ENCODE measurements at places on chromosomes 12 and 14.

DNA sequence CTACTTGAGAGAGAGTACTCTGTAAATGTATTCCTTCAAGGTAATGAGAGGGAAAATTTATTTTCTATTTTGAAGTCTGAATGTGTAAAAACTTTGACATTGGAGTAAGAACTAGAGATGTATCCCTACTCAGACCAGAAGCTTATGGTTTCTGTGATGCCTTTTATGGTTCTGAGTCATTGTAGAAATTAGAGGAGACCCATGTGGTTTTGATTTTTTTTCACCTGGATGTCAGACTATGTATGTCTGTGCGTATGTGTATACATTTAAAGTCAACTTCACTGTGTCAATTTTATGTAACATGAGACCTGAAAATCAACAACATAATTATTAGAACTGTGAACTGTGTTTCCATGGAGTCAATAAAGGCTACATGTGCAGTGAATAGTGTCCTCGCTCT lies 302.0 kb downstream of the TRHDE start:
- no peak for DNase-seq

- peak; percentile 98 for DNase-seq
Observed at GRCh38 chr12:113097716-113098440, 37.7 kb downstream of the RASAL1 start.

- DNase-seq: no peak
Observed at GRCh38 chr14:103074729-103075367, 9.2 kb upstream of the LBHD2 start.

GRCh38 chr12:75315518-75315917 lies 14.6 kb downstream of the CAPS2 start:
- DNase-seq: no peak

- no peak for DNase-seq
Observed at GRCh38 chr12:126163984-126164383, 1098.7 kb downstream of the AACS start.

- DNase-seq: no peak
Observed at GRCh38 chr14:82778008-82778590, 1244.4 kb upstream of the SEL1L start.

- DNase-seq: no peak
Observed at GRCh38 chr12:28027328-28027727, 54.8 kb upstream of the PTHLH start.
